Stimulated activated CD8-positive, alpha-beta memory T cell treated with anti-CD3 and anti-CD28 coated beads, Interleukin-7, amount 100 ng/mL, for 4 hours (primary cell): ENCODE measurements at places on chromosomes 16 and 17.
A peak's percentile ranks its signal among the peaks of the same experiment; 100 is the strongest.

GRCh38 chr16:89687092-89687940 is 827 bp downstream of the CDK10 start:
- DNase-seq, result no peak

DNA sequence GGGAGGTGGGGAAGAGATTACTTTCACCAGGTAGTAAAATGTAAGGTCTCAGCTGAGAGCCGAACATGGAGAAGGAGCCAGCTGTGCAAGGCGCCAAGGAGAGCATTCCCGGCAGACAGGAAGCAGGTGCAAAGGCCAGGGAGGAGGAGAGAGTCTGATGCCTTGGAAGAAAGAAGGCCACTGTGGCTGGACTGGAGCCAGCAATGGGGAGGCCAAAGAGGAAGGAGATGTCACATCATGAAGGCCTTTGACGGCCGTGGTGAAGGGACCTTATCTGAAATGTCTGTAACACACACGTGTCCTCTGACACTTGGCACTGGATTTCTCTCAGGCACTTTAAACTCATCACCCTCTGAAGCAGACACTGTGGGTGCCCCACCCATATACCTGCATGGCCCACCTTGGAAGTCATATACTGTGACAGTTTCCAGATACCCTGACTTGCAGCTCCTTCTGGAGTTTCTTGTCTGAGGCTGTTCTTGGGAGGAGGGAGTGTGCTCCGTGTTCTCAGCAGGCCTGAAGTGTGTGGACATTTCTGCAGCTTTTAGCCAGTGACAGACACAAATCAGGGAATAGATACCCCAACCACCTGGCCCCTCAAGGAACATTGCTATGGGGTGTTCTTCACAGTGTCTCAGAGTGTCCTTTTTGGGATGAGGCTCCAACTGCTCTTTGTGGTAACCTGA is 1.9 kb upstream of the SLC5A2 start:
- no peak for DNase-seq

- DNase-seq, result no peak
Observed at GRCh38 chr17:41315814-41316445, 420 bp upstream of the KRTAP17-1 start.

DNA sequence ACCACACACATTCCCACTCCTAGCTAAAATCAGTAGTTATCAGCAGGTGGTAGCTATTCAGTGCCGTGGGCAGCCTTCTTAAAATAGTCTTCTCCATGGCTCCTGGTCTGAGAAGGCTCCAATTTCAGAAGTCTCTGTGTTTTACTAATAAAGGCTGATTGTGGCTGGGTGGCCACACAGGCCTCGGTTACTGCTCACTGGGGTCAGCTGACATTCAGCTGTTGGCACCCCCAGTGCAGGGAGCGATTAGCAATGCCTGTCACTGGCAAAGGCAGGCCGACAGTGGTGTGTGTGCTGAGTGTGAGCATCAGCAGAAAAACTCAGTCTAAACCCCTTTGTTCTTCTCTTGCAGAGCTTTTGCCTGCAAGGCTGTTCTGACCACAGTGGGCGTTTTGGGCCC is 16.6 kb upstream of the DBNDD1 start:
- DNase-seq, result no peak

GRCh38 chr16:11251525-11252481 is 4.2 kb downstream of the SOCS1 start:
- peak; percentile 79 for DNase-seq

- no peak for DNase-seq
Observed at GRCh38 chr17:52128721-52129120, 29.8 kb downstream of the CA10 start.

DNA sequence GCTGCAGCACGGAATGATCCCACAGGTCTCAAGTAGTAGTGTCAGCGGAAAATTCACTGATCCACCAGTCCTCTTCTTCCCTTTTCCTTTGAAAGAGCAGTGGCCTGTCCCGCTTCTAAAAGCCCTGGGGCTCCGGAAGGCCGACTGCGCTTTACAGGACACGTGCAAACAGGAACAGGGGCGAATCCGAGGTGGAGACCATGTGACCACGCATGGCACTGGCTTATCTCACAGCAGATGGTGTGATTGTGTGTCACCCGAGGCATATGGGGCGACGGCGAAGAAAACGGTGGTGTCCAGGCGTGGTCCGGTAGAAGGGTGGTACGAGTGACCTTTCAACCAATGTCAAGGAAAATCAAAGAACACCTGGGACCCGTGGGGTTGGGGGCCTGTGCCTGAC is 12.0 kb upstream of the KCNJ18 start:
- no peak for DNase-seq

GRCh38 chr17:57739402-57740234 is 5.5 kb downstream of the CCDC182 start:
- DNase-seq, result no peak

GRCh38 chr17:82665891-82666290 is 17.6 kb upstream of the WDR45B start:
- DNase-seq, result no peak

DNA sequence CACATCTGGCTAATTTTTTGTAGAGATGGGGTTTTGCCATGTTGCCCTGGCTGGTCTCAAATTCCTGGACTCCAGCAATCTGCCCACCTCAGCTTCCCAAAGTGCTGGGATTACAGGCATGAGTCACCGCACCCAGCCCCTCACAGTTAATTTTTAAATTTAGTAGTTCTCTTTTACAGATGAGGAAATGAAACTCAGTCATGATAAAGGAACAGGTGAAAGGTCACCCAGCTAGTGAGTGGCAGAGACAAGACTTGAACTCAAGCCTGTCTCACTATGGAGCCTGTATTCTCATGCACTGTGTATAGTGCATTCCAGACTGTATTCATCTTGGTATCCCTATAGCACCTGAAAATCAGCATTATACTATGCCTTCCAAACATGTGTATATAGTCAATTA is 77.1 kb upstream of the WSB1 start:
- DNase-seq, result no peak

DNA sequence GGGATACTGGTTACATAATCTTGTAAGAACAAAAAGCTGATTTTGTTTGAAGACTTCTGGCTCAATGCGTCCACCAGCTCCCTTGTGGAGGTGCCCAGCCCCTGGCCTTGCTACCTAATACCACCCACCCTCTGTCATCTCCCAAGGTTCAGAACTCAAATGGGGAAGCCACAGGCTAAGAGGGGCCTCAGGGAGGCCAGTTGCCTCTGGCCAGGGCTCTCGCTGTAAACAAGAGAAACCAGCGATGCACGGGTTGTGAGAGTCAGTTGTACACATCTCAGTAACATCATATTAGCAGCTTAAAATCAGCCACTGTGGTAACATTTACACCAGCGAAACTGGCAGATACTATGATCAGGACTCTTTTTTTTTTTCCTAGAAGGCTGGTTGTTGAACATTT is 6.0 kb downstream of the TEKT5 start:
- no peak for DNase-seq

DNA sequence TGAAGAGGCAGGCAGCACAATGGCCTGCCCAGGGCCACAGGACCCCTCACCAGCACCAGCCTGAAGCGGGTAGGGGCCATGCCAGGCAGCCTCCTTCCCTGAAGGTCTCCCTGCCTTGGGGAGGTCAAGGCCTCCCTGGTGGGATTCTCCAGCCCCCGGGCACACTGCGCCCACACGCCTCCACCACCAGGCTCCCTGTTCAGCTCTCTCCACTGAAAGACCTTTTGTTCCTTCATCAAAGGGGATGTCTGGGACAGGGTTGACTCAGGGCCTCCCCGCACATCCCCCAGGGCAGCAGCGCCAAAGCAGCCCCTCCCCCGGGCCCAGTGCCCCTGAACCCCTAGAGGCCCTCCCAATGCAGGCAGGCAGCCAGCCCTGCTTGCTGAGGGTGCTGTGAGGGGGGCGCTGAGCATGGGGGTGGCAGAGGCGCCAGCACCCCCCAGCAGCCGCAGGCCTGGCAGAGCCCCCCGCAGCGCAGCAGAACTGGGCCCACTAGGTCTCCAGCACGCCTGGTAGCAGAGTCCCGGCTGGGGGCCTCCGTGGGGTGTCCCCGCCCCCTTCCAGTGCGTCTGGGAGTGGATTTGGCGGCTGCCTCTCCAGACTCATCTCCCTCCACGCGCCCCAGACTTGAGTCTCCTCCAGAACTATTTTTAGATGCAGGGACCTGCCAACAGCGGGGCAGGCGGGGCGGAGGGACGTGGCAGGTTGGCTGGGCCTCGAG is 13.1 kb downstream of the BCAR1 start:
- DNase-seq, result no peak

DNA sequence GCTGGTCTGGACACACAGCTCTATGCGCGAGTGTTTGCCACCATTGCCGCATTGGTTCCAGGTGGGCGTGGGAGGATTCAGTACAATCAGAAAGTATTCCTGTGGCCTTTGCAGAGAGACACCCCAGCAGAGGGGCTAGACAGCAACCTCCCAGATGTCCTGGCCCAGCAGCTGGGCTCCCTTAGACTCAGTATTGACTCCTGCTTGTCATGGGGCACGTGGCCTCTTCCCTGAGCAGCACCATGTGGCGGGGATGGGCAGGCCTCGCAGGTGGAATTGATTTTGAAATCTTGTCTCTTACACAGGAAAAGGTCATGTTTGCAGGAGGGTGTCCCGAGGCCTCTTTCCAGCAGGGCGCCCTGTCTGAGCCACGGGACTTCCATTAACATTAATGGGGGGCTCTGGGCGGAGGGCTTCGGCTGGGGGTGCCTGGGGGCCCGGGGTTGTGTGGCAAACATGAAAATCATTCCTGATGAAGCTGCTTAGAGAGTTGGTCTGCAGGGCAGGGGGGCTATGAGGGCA is 96.4 kb downstream of the C16orf78 start:
- DNase-seq, result no peak

GRCh38 chr17:50093807-50094206 is 1.3 kb upstream of the PDK2 start:
- no peak for DNase-seq

- no peak for DNase-seq
Observed at GRCh38 chr16:49181791-49182518, 99.7 kb downstream of the CBLN1 start.

GRCh38 chr17:69878661-69879060 is 196.4 kb upstream of the KCNJ16 start:
- DNase-seq, result no peak

- no peak for DNase-seq
Observed at GRCh38 chr16:10760858-10761257, 17.2 kb downstream of the NUBP1 start.

DNA sequence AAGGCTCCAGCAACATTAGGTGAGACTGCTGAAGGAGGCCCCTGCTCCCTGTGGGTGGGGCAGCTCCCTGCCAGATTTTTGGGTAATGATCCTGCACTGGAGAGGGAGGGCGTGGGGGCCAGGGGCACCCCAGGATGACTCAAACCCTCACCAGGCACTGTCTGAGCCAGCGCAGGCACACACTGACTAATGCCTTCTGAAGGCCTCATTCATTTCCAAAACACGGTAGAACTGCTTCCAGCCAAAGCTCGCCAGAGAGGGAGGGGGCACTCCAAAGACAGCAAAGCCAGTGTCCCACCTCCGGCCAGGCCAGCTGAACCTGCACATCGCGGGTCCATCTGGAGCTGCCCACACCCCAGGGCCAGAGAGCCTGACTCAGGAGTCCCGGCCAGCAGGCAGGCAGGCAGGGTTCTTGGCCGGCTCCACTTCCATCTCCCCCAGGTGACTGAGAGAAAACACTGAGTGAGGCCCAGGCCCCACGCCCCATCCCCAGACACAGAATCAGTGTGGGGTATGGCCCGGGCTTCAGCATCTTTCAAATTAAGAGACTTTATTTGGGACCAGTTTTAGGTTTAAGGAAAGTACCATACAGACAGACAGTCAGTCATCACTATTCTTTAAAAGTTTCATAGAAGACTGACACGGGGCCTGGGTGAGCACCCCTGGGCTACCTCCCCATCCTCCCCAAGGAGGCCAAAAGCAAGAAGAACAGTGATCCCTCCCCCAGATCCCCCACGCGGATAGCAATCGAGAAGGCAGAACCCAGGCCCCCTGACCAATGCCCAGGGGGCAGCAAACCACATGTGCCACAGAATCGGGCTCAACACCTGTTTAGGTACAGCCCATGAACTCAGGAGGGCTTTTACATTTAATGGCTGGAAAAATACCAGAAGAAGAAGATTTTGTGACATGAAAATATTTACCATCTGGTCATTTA is 2.3 kb downstream of the PIEZO1 start:
- DNase-seq, result peak; percentile 60
